ENCODE measurements at places on chromosomes 2 and 18.

- no peak for DNase-seq
Observed at GRCh38 chr2:12302140-12302539, 414.6 kb upstream of the TRIB2 start.

- DNase-seq, result no peak
Observed at GRCh38 chr2:222522082-222522481, 97.7 kb downstream of the SGPP2 start.

DNA sequence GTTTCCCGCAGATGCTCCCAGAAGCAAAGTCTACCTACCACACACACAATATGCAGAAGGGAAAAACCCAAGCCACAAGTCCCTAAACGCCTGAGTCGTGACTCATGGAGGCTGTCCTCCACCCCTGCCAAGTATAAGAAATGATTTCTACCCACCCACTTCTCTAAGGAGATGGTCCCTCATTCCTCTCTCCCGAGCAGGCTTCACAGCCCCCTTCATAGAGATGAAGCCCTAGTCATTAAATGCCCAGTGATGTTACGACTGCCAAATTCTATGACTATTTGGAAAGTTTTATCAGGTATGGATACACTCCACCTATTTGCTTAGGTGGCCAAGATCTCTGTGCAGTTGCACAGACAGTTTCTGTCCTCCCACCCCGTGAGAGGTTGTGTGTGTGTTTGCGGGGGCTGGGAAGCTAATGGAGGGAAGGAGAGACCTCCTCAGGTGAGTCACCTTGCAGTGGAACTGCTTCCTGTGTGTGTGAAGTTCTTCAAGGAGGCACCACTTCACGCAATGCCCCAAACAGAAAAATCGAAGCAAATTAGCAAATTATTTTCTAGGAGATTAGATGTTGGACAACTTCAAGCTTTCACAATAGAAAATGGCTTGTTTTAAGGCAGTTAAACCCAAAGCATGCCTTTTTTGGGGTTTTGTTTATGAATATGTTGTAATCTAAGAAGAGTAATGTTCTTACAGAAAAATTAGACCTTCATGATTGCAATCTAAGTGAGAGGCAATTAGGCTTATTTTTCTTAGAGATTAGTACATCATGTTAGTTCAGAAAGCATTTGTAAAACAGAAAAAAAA, 175.2 kb downstream of the TGIF1 start:
- peak; percentile 93 for DNase-seq

DNA sequence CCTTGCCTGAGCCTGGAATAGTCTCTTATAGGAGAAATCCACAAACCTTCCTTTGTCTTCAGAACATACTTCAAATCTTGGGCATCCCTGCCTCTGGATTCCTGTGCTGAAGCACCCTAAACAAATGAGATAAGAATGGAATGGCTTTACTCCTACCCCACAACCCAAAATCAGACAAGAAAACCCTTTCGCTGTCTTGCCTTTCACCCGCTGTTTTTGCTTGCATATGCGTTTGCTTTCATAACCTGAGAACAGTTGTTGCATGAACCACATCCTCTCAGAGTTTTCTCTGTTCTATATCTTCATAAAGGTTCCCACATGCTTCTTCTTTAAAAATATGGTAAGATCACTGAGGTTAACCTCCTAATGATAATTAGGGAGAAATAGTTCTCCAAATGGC, 132.1 kb upstream of the MAP3K20 start:
- DNase-seq, result no peak

DNA sequence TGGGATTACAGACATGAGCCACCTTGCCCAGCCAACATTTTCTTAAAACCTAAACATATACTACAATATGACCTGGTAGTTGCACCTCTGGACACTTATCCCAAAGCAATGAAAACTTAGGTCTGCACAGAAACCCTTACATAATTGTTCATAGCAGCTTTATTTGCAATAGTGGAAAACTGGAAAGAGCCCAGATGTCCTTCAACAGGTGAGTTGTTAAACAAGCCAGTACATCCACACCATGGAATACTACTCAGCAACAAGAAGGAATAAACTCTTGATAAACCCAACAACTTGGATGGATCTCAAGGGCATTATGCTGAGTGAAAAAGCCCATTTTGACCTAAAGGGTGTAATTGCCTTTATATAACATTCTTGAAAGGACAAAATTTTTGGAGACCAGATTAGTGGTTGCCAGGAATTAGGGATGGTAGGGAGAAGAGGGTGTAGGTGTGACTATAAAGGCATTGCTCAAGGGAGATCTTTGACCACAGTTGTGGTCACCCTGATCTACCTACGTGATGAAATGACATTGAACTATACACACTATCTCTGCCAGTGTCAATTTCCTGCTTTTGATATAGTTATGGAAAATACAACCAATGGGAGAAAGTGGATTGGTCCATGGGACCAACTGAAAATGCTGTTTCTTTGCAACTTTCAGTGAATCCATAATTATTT, 11.9 kb upstream of the AMMECR1L start:
- DNase-seq, result no peak

DNA sequence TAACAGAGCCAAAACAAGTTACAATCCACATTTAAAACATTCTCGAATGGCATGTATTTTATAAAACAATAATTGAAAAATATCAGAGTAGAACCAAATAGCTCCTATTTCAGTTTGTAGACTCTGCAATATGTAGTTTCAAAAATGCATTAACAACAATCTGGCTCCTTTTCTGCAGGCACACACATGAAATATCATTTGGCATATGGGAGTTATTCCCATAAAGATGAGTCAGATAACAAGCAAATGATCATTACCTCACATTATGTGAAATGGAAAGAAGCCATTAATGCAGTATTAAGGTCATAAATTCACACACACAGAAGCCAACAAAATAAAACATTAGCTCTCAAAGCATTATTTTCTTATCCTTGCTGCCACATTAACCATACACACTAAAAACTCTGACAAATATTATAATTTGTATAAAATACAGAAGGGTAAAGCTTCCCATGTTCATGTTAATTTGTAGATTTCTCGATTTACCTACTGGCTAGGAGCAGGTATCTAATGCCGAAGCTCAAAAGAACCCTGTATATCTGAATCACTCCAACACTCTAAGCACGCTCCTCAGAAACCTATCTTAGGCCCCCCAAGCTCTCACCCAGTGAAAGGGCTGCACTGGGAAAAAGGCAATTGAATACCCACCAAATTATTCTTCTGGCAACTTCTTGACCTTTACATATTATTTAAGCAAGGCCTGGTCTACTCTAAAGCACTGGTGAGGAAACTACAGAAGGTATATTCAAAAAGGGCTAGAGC, 13.8 kb downstream of the NBAS start:
- no peak for DNase-seq

- DNase-seq, result no peak
Observed at GRCh38 chr2:152386266-152386665, 51.3 kb downstream of the FMNL2 start.

DNA sequence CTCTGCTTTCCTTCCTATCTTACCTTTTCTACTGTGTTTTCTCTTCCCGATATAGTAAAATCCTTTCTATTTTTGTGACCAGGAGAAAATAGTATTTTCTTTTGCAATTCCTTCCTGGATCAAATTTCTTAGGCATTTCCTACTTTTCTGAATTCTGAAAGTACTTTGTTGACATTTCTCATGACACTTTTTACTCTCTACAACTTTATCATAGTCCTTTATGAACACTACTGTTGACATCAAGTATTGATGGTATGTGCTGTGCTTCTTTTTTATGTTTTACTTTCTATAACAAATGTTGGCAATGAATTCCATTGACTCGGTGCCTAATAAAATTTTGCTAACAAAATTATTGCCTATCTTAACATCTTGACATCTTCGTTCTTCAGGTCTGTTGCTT, 217.7 kb upstream of the TCF4 start:
- no peak for DNase-seq

DNA sequence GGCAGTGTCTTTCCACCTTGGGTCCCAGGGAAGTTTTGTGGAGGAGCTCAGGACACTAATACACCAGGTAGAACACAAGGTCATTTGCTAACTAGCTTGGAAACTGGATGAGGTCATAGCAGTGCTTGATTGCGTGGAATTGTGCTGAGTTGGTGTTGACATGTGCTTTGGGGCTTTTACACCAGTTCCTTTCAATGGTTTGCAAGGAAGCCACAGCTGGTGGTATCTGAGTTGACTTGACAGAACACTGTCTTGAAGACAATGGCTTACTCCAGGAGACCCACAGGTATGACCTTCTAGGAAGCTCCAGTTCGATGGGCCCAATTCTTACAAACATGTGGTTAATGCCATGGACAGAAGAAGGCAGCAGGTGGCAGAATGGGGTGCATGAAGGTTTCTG, 5.9 kb downstream of the CTLA4 start:
- DNase-seq, result no peak

GRCh38 chr2:68368654-68369336, 3.7 kb downstream of the PLEK start:
- DNase-seq, result peak; percentile 18

All from epithelial cell of proximal tubule (primary cell).